ENCODE measurements at places on chromosomes 6 and 20. TPM values are rescaled to one million over a fixed set of nuclear protein-coding genes. Genes with fewer than 3 reads are reported as not detected.

Gene MPC1
- 60.8 TPM for total RNA-seq

Gene LY6G6C
- total RNA-seq, result not detected

Gene PRR18
- total RNA-seq, result 2.9 TPM

Gene NOX3
- total RNA-seq, result not detected

Gene ENPP1
- total RNA-seq, result 7.3 TPM

Gene GCLC
- total RNA-seq, result 28.0 TPM

GRCh38 chr6:133854041-133854363, 34.9 kb upstream of the TCF21 start:
- DNase-seq, result no peak

- no peak for DNase-seq
Measured at GRCh38 chr6:154738551-154738961, 5.3 kb downstream of the SCAF8 start.

DNA sequence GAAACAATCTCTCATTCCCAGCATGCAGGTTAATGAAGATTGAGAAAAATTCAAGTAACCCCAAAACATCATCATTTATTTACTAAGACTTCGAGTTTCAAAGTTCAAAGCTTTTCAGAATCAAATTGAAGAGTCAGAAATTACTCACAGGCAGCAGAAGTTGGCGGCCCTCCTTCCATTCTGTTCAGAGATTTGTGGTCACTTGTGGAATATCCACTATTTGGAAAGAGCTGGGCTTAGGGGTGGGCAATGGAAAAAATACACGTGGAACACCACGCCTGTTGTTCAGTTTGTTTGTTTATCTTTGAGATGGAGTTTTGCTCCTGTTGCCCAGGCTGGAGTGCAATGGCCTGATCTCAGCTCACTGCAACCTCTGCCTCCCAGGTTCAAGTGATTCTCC, 108.6 kb upstream of the NAA20 start:
- no peak for DNase-seq

- DNase-seq, result no peak
Measured at GRCh38 chr6:18478610-18479009, 91.5 kb downstream of the RNF144B start.

DNA sequence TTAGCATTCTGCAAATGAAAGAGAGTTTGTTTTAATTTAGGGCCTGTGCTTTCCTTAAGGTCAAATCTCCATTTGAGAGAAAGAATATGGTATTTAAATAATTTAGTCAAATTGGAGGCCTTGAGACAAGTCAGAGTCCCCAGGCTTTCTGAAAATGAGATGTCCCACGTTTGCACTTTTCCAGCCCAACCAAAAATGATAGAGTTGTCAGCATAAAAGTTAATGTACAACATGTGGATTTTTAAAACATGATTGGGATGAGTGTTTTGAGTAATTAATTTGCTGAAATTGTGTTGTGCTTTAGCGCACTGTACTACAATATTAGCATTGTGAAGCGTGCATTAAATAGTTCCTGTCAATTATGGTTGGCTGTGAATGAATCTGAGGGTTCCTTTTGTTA, 10.0 kb downstream of the CD83 start:
- no peak for DNase-seq

GRCh38 chr6:158868122-158868480, 48.9 kb upstream of the EZR start:
- no peak for DNase-seq

- DNase-seq, result peak; percentile 65
Measured at GRCh38 chr6:107866606-107867301, 42.6 kb upstream of the SCML4 start.

GRCh38 chr20:35004051-35004725, 48.5 kb downstream of the MYH7B start:
- no peak for DNase-seq
